Activated naive CD4-positive, alpha-beta T cell treated with anti-CD3 and anti-CD28 coated beads, Interleukin-2, amount 50 U/mL, for 72 hours (primary cell): ENCODE measurements at places on chromosomes 3 and 15.

GRCh38 chr3:127763816-127764215 is 58.5 kb downstream of the MGLL start:
- no peak for DNase-seq

- no peak for DNase-seq
These were observed 24.9 kb upstream of the ATP2B2 start for GRCh38 chr3:10530241-10530640.

DNA sequence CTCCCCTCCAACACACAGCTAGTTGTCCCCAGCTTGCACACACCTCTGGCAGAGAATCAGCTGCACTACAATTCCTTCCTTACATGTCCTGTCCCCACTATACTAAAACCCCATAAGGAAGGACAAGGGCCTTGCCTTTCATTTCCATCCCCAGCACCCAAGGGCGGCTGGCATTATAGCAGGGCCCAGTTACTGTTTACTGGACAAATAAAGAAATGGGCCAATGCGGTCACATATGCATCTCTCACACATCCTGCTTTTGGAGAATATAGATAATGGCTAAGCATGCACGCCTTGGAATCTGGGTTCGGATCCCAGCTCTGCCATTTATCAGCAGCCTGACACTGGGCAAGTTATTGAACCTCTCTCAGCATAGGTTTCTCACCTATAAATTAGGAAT is 99.1 kb downstream of the DAPK2 start:
- no peak for DNase-seq

DNA sequence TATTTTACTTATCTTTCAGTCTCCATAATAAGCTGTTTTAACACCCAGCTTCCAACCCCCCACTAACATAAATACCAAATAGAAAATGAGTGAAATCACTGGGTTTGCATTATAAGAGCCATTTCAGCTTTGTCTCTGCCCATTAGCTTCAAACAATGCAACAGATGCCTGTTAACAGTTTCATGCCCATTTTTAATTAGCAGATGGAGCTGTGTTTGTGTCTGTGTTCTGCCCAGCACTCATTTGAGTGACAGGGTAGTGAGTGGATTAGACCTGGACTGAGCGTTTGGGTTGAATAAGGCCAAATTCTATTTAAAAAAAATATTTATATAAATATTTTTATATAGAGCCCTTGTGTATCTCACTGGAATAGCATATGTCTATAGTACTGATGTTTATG is 7.4 kb downstream of the RAB8B start:
- DNase-seq, result no peak

- DNase-seq, result no peak
These were observed 90.9 kb downstream of the RAP2B start for GRCh38 chr3:153252963-153253362.

GRCh38 chr3:10748040-10748439 is 68.0 kb upstream of the SLC6A11 start:
- no peak for DNase-seq

DNA sequence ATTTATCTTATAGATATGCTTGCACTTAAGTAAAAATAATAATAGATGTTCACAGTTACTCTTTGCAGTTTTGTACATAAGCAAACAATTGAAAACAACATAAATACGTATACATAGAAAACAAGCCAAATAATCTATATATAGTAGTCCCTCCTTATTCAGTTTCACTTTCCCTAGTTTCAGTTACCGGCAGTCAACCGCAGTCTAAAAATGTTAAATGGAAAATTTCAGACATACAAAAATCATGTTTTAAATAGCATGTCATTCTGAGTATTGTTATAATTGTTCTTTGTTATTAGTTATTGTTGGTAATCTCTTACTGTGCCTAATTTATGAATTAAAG is 262.0 kb downstream of the CGGBP1 start:
- DNase-seq, result no peak

DNA sequence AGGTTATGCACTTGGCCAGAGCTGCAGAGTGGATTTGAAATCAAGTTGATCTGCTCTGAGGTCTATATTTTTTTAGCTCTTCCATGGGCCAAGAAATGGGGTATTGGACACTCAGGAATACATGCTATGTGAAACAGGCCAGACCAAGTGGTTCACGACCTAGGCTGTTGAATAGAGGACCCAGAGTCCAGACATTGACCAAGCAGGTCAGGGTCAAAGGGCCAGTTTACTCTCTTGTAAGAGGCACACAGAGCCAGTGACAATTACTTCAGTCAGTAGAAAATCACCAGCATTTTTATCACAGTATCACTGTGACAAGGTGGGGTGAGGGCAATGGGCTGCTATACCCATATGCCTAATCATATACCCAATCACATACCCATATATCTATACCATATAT is 320.6 kb upstream of the RORA start:
- DNase-seq, result no peak

DNA sequence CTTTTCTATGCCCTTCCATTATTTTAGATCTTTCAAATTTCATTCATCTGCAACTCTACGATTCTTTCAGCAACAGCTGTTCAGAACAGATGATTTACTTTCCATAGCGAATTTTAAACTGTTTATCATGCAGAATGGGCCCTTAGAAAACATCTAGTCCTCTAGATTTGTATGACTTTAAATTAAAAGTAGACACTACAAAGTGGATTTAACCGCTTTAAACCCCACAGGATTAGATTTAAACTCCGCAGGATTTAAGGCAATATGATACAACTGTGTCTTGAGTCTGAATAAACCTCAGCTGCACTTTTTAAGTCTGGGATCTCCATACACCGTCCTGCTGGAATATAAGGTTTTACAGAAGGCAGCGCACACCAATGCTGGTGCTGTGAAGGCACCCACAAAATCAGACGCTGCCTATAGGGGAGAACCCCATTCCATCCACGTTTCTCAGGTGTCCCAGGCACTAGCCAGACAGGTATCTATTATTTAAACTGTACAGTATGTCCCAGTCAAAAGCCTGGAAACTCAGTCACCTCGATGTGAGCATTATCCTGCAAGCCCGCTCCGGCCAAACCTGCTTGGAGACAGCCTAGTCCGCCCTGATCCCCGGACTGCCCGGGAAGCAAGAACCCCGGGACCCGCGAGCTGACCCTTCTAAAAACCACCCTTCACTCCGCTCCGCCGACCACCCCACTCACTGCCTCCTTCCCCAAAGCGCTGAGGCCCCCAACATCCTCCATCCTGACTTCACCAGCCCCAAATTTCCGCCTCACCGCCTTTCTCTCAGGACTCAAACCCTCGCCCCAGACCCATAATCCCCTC is 768 bp downstream of the ANO10 start:
- no peak for DNase-seq

DNA sequence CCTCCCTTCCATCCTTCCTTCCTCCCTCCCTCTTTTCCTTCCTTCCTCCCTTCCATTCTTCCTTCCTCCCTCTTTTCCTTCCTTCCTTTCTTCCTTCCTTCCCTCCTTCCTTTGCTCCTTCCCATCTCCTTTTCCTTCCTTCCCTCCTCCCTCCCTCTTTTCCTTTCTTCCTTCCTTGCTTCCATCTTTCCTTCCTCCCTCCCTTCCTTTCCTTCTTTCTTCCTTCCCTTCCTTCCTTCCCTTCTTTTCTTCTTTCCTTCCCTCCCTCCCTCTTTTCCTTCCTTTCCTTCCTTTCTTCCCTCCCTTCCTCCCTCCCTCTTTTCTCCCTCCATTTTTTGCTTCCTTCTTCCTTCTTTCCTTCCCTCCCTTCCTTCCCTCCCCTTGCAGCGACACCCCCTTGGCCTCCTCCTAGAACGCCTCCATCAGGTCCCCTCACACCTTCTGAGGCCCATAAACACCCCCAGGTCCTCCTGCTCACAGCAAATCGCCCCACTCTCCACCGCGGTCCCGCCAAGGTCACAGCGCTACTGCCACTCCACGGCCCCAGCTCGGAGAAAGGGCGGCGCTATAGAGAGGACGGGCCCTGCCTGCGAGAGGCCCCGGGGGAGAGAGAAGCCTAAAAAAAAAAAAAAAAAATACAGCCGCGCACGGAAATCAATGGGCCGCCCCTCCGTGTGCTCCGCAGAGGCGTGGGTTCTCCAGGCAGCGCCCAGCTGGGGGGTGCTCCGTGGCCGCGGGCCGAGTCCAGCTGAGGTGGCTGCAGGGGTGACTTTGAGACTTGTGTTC is 328.2 kb downstream of the OCA2 start:
- no peak for DNase-seq

DNA sequence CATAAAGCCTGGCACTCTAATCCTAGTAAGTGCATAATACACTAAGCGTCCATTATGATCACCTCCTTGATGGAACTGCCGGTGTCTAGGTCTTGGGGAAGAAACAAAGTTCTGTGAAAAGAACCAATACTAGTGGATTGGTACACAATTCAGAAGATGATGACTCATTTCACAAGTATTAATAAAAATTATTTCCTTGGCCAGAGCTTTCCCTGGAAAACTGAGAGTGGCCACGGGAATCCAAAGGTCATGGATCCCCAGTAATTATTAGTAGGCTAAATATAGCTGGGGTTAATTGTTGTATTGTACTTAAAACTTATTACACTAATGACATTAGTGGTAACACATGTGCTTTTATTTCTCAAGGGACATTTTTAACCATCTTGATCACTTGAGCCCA is 808.0 kb upstream of the NR2F2 start:
- DNase-seq, result no peak

- no peak for DNase-seq
These were observed 167.9 kb downstream of the MTHFS start for GRCh38 chr15:79728867-79729266.

- no peak for DNase-seq
These were observed 524 bp downstream of the CHRM5 start for GRCh38 chr15:33968821-33969220.

- no peak for DNase-seq
These were observed 50.0 kb upstream of the TRPM1 start for GRCh38 chr15:31151301-31152233.

GRCh38 chr15:83837945-83838571 is 184.1 kb downstream of the ADAMTSL3 start:
- DNase-seq, result no peak

DNA sequence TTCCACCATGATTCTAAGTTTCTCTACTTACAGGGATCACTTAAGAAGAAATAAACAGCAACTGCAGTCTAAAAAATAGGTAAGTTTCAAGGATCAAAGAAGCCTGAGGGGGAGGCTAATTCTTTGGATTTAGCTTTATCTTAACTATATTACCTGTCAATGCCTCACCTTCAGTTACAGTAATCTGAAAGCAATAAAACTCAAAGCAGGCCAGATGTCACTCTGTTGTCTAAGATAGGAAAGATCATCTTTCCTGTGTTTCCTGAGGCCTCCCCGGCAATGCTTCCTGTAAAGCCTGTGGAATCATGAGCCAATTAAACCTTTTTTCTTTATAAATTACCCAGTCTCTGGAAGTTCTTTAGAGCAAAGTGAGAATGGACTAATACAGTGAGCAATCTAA is 60.2 kb downstream of the NPTN start:
- no peak for DNase-seq

DNA sequence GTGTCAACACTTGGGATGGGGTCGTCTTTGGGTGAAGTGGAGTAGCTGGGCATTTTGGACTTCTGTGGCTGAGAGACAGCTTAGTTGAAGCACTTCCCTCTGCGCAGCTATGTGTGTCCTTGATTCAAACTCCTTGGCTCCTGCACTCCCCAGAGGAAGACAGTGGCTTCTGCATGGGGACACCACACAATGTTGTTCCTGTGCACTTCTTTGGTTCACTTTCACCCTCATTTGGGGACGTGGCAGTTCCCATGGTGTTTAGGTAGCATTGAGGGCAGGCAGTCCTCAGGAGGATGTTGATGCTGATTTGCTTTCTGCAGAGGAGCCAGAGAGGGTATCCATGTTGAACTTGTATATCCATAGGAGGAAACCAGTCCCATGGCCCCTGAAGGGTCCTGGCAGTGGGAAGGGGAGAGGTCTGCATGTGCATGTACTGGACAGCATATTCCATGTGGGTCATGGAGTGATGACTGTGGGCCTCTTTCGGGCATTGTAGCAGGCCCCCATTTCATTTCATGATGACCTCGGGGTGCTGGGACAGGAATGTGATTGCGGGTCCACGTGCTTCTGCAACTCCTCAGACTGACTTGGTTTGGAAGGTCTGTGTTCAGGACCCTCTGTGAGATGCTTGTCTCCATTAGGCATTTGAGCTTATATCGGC is 135.4 kb downstream of the SNRPN start:
- DNase-seq, result no peak

DNA sequence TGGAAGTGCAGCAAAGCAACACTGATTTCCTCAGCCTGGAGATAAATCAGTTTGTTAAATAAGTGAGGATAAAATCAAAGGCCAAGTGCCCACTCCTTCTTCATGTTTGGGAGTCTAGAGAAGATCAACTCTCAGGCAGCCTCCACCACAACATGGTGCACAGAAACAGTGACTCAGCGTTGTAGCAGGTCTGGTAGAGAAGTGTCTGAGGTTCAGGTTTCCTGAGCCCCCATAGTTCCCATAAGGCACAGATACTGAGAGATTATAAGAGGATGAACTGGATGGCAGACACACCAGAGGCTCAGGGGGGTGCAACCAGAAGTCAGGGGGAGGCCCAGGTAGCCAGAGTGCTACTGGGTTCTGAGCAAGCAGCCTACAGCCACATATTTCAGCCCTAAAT is 166.7 kb downstream of the FRMD5 start:
- no peak for DNase-seq

GRCh38 chr3:172405914-172406313 is 42.3 kb downstream of the GHSR start:
- no peak for DNase-seq

DNA sequence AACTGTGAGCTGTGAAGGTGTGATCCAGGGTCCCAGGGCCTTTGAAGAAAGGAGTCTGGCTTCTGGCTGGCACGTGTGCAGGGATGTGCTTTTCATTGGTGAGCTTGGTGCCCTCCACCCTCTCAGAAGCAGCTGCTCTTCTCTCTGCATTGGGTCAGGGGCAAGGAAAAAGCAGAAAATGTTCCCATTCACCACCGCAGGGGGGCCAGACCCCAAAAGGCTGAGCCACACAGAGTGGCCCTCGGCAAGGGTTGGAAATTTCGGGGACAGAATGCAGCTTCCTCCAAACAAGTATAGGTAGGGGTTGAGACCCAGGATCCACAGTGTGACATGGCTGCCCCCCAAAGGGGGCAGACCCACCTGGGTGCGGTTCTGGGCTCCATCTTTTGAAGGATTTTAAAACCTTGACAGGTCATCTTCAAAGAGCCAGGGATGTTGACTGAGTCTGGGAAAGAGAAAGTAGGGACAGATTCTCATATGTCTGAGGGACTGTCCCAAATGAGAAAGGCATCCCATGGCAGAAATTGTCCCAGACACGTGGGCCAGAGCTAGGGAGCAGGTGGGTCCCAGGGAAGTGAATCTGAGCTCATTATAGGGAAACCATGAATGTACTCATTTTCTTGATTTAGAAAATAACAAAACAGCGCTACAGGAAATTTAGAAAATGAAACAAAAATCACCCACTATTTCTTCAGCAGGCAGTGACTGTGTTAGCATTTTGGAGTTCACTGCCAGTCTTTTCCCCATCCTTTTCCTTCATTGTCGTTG is 2.7 kb downstream of the CSK start:
- no peak for DNase-seq

GRCh38 chr3:35498506-35499210 is 140.7 kb upstream of the ARPP21 start:
- DNase-seq, result no peak

DNA sequence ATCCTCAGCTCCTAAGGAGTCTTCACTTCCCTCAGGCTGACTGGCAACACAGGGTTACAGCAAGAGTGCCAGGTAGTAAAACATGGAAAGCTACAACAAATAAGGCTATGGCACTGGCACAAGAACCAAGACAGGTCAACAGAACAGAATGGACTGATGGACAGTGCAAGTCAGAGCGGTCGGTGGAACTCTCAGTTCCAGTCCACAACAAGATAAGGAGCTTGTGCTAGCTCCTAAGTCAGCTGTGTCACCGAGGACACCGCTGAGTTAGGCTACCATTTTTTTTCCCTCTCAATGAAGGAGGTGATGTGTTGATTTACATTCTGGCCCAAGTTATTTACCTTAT is 55.9 kb upstream of the LIMD1 start:
- no peak for DNase-seq
